ENCODE measurements at places on chromosomes 13 and 19. TPM values are rescaled to one million over a fixed set of nuclear protein-coding genes. Genes with fewer than 3 reads are reported as not detected.

The TYROBP gene
- total RNA-seq: 282 TPM

The IGFL3 gene
- total RNA-seq: not detected

The ZAR1L gene
- total RNA-seq: not detected

The GTPBP3 gene
- 24.1 TPM for total RNA-seq

The ZNF837 gene
- total RNA-seq: 3.2 TPM

The MBD3L2 gene
- not detected for total RNA-seq

- DNase-seq: no peak
These were observed 7.2 kb downstream of the HNRNPL start for GRCh38 chr19:38842439-38843174.

DNA sequence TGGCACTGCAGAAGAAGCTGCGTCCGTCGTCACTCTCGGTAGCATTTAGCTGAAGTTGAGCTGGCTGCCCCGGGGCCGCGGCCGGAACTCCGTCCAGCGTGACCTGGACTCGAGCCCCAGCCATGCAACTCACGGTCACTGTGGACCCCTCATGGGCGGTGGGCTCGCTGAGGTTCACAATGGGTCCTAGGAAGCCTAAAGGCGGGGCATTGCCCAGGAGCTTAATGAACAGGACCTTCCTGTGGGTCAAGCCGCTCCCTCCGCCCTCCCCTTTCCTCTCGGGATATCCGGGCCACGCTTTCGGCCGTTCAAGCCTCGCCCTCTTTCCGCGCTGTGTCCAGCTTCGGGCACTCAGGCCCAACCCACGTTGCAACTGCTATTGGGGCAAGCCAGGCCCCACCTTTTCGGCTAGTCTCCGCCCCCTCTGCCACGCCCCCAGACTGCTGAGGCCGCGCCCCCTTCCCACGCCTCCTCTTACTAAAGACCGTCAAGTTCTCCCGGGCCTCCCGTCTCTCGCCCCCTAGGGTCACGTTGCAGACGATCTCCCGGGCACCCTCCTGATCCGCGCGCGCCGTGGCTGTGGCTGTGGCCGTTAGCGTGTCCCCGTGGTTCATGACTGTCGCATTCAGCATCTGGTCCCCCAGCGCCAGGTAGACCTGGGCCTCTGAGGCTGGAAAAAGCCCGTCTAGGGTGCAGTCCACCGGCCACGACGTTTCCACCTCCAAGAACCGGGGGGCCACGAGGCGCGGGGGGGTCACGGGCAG, 1.4 kb upstream of the RAVER1 start:
- DNase-seq: peak; percentile 96

DNA sequence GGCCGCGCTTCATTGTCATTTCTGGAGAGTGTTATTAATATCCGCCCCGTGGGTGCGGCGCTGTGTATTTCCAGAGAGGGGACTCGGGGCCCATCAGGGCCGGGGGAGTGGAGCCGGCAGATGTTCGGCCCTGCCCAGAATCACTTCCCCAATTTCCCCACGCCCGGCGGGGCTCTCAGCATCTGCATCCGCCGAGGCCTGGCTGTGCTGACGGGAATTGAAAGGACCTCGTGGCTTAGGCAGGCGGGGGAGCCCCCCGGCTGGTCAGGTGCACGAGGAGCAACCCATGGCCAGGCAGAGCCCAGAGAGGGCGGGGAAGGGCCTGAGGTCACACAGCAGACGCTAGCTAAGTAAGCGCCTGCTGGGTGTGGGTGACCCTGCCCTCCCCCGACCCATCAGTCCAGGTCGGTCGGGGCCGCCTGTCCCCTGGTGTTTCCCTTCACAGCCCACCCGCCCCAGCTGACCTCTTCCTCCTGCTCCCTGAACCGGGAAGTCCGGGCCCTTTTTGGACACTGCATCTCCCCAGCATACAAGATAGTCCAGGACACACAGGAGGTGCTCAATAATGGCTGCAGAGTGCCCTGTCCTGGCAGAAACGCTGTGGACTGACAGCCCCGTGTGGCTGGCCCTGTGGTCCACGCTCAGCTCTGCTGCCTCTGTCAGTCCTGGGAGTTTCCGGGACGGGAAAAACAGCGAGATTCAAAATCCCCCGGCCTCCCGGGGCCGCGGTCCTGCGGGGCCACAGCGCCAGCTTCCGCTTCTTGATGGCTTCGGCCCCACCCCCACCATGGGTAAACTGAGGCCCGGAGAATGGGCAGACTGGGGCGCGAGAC, 22.1 kb downstream of the ARID3A start:
- peak; percentile 26 for DNase-seq

GRCh38 chr19:42089191-42089750, 13.3 kb downstream of the ZNF574 start:
- DNase-seq: no peak

DNA sequence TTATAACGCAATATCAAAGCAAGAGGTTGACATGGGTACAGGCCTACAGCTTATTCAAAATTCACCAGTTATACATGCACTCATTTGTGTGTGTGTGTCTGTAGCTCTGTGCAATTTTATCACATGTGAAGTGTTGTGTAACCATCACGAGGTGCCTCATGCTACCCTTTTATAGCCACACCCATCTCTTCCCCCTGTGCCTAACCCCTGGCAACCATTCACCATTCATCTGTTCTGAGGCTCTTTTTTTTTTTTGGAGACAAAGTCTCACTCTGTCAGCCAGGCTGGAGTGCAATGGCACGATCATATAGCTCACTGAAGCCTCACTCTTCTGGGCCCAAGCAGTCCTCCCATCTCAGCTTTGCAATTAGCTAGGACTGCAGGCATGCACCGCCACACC, 78.4 kb downstream of the DPF1 start:
- no peak for DNase-seq

DNA sequence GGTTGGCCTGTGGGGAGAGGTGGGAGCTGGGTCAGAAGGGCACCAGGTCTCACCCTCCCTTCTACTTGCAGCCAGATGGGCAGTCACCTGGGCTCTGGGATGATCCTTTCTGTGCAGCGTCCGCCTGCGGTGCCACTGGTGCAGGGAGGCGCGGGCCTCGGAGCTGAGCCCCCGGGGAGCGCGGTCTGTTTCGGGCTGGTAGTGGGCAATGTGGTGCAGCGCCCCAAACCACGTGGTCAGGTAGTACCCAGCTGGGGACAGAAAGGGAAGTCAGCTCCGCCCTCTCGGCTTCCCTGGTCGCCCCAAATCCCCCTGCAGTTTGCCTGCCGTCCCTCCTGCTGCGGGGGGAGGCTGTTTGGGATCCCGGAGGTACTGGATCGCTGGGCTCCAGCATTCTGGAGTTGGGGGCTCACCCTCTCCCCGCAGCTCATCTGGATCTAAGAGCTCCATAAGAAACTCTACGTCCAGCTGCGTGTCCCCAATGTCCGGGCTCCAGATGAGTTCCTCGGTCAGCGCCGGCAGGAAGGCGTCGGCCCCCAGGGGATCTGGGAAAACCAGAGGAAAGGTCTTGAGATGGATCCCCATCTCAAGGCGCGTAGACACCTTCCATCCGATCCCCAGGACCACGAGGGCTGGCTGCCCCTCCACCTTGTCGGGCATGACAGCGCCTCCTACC, 8.8 kb downstream of the RINL start:
- DNase-seq: no peak

DNA sequence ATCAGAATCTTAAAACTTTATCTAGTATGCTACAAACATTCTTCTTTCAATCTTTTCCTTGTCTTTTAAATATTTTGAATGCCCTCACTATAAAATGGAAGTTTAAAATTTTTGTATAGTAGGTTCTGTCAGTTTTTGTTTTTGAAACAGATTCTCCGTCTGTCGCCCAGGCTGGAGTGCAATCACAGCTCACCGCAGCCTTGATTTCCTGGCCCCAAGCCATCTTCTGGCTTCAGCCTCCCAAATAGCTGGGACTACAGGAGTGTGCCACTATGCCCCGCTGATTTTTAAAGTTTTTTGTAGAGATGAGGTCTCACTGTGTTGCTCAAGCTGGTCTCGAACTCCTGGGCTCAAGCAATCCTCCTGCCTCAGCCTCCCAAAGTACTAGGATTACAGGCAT, 20.7 kb downstream of the PHF11 start:
- no peak for DNase-seq

DNA sequence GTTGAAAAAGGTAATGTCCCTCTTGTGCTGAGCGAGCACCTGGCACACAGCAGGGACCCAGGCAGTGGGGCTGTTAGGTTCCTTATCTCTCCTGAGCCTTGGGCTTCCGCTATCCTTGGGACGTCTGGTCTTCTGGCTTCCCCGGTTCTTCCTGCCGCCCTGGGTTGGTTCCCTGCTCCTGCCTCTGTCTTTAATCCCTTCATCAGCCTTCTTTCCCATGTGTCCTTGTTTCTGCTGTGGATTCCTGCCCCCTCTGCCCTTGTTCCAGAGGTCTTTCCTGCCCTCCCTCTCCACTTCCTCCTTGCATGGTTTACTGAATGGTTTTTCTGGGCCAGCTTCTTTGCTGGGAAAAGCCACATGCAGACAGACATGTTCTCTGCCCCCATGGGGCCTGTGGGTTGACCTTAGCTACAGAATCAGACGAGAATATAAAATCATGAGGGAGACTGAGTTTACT, 2.6 kb downstream of the EPN1 start:
- DNase-seq: no peak

DNA sequence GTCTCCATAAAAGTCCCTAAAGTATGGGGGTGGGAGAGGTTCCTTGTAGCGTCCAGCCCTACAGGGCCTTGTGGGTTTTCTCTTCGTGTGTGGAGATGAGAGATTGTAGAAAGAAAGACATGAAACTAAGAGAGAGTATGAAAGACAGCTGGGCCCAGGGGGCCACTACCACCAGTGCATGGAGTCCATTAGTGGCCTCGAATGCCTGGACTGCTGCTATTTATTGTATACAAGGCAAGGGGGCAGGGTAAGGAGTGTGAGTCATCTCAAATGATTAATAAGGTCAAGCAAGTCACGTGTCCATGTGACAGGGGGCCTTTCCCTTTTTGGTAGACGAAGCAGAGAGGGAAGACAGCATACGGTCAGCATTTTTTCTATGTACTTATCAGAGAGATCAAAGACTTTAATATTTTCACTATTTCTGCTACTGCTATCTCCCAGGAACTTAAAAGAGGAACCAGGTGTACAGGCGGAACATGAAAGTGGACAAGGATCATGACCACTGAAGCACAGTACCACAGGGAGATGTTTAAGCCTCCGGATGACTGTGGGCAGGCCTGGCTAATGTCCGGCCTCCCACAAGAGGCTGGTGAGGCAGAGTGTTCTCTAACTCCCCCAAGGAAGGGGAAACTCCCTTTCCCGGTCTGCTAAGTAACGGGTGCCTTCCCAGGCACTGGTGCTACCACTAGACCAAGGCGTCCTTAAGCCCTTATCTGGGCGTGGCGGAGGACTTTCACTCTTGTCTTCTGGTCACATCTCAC, 25.5 kb downstream of the FGF21 start:
- no peak for DNase-seq

DNA sequence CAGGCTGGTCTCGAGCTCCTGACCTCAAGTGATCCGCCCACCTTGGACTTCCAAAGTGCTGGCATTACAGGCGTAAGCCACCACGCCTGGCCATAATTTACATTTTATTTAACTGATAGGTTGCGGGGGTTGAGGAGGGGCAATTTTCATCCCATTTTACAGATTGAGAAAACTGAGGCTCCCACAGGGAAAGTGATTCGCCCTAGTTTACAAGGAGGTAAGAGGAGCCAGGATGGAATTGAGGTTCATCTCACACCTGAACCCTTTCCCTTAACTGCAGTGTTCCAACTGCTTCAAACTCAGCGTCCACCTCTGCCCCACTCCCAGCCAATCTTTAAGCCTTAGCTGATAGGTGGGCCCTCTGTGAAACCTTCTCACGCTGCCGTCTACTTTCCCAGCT, 4.0 kb upstream of the NAPA start:
- no peak for DNase-seq

All from lung (tissue), 17 donors.